CD14-positive monocyte (primary cell): ENCODE measurements at places on chromosomes 16 and 17. TPM values are rescaled to one million over a fixed set of nuclear protein-coding genes. Genes with fewer than 3 reads are reported as not detected.

The CCDC154 gene
- not detected for polyA plus RNA-seq

The ITGAL gene
- polyA plus RNA-seq, result 56.8 TPM

The CCL1 gene
- polyA plus RNA-seq, result not detected

The KRT20 gene
- polyA plus RNA-seq, result not detected

The GSG1L gene
- polyA plus RNA-seq, result not detected

The NPIPA7 gene
- polyA plus RNA-seq, result not detected

The GPR179 gene
- polyA plus RNA-seq, result not detected in 2 replicates

The SLC16A11 gene
- polyA plus RNA-seq, result not detected

The CCL3 gene
- polyA plus RNA-seq, result 161 TPM

The PITPNM3 gene
- not detected for polyA plus RNA-seq

The NPIPA2 gene
- 0.98 and 2.0 TPM in 2 replicates for polyA plus RNA-seq

The BAHCC1 gene
- 8.5 and 8.8 TPM in 2 replicates for polyA plus RNA-seq

The TMED6 gene
- 0.29 and 0.48 TPM in 2 replicates for polyA plus RNA-seq

- no peak for DNase-seq
Observed at GRCh38 chr17:41442739-41443138, 2.0 kb upstream of the KRT38 start.

DNA sequence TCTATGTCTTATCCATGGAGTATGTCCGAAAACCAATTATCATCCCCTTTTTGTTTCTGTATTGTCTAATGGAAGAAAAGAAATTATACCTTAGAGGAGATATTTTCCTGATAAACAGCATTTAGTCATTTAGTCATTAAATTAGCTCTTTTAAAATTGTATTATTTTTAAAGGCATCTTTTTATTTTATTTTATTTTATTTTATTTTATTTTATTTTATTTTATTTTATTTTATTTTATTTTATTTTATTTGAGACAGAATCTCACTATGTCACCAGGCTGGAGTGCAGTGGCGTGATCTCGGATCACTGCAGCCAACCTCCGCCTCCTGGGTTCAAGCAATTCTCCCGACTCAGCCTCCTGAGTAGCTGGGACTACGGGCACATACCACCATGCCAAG lies 559.1 kb downstream of the CDH13 start:
- no peak for DNase-seq

DNA sequence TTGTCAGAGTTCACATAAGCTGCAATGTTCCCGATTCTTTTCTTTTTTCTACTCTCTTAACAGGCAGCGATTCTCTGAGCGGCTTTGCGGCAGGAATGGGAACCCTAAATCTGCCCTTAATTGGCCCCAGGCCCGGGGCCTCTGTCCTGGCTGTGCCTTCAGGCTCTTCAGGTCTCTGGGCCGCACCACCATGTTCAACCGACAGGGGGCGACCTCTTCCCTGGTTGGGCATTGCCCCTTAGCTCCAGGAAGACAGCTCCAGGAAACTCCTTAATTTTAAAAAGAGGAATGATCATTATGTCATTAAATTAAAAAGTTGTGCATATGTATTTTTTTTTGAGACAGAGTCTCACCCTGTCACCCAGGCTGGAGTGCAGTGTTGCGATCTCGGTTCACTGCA lies 20.3 kb downstream of the CACNG5 start:
- no peak for DNase-seq

- no peak for DNase-seq
Observed at GRCh38 chr17:15350777-15351477, 9.5 kb upstream of the TEKT3 start.

DNA sequence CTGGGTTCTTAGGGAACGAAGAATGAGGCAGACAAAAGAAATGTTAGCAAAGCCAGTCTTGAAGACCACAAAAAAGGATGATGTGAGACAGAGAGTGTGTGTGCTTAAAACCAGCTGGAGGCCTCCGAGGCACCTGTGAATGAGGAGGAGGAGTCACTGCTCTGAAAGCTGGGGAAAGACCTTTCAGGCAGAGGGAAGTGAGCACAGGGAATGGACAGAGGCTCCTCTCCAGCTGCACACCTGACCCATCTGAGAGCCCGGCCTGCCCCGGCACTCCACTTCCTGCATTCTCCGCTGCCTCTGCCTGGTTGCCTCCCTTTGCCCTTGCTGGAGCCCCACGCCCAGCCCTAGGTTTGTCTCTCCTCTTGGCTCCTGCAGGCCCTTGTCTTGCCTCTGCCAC lies 55.2 kb upstream of the SREBF1 start:
- DNase-seq, result no peak

GRCh38 chr17:62760059-62760944 lies 47.8 kb downstream of the MARCHF10 start:
- DNase-seq, result no peak

- no peak for DNase-seq
Observed at GRCh38 chr16:84544031-84544773, 39.7 kb upstream of the MEAK7 start.

- DNase-seq, result no peak
Observed at GRCh38 chr16:86569701-86570447, 3.2 kb downstream of the FOXC2 start.

DNA sequence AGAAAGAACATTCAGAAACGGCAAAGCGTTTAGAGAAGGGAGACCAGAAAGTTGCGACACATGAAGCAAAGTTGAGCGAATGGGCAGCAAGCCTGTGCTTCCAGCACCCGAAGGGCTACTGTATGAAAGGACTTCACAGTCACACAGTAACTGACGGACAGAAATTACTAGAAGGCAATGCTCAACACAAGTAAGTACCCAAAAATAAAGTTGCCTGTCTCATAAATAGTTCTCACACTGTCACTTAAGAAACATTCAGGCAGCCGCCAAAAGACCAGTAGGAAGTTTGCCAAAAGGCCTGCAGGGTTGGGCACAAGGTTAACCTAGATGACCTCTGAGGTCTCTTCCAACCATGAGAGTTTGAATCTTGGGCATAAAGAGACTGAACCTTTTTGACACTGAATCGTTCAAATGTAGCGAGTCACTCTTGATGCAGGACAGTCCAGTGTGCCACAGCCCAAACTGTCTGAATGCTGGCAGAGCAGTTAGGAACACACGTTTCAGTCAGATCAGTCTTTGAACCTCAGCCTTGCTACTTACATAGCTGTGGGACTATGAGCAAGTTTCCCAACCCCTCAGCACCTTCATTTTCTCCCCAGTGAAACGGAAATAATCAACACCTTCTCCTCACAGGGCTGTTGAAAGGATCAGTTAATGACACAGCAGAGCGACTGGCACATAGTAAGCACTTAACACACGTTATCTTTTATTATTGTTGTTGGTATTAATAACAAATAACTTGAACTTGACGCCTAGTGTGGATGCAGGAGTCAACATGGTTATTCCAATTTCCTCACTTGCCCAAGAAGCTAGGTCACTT lies 10.4 kb downstream of the NCBP3 start:
- DNase-seq, result no peak

- no peak for DNase-seq
Observed at GRCh38 chr17:58119491-58119890, 28.7 kb upstream of the OR4D1 start.

GRCh38 chr17:33324736-33325135 lies 31.6 kb upstream of the ASIC2 start:
- no peak for DNase-seq

DNA sequence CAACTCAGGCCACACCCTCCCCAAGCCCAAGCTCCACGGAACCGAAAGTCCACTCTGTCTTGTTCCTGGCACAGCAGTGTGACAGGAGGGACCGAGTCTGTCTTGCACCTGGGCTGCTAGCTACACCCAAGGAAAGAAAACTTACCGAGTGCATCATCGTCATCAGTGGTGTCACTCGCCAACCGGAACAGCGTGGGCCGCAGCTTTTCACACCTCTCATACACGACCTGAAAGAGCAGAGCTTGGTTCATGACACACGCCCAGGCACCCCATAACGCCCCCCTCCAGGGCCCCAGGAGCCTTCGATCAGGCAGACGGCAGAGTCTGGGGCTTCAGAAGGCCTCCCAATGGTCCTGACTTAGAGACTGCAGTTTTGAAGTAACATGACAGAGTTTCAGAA lies 27.5 kb downstream of the GGA2 start:
- DNase-seq, result no peak

GRCh38 chr17:13594310-13594709 lies 7.4 kb downstream of the HS3ST3A1 start:
- no peak for DNase-seq

- DNase-seq, result peak; percentile 60
Observed at GRCh38 chr16:79372503-79373184, 227.9 kb downstream of the MAF start.

GRCh38 chr17:61476476-61477203 lies 24.4 kb downstream of the TBX4 start:
- no peak for DNase-seq

DNA sequence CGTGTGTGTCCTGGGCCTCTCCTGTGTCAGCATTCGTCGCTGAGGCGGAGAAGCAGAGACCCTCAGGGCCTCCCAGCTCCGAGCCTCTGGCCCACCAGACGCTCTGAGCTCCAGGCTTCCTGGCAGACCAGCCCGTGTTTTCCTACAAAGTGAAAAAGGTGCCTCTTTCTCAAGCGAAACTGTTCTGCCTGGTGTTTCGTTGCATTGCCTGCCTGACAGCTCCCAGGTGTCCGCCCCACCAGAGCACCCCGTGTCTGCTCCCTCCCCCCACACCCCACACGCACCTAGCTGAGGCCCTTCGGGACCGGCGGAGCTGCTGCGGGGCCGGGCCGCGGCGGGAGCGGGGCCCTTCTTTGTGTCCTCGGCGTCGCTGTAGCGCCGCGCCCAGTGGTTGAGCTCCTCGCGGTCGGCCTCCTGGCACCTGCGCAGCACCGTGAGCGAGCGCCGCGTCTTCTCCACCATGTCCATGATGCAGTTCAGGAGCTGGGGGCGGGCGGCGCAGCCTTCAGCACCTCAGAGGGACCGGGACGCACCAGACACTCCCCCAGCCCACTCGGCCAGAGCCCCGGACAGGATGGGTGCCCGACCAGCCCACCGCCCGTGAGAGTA lies 14.7 kb upstream of the PABPN1L start:
- DNase-seq, result no peak

DNA sequence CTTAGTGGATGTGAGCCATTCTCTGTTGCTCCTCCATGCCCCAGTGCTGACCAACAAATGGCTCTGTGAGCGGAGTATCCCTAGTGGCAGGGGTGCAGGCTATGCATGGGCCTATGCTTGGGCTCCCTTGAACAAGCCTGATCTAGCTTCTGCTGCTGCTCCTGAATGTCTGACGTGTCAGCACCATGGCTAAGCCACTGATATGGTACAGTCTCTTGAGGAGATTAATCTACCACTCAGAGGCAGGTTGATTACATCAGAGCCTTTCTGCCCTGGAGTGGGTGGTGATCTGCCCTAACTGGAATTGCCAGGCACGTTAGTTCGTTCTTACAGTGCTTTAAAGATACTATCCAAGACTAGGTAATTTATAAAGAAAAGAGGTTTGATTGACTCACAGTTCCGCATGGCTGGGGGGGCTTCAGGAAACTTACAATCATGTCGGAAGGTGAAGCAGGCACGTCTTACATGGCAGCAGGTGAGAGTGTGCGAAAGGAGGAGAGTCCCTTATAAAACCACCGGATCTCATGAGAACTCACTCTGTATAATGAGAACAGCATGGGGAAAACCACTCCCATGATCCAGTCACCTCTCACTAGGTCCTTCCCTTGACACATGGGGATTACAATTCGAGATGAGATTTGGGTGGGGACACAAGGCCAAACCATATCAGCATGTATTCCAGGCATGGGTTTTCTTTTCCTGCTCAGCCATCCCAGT lies 41.5 kb upstream of the B4GALNT2 start:
- no peak for DNase-seq

DNA sequence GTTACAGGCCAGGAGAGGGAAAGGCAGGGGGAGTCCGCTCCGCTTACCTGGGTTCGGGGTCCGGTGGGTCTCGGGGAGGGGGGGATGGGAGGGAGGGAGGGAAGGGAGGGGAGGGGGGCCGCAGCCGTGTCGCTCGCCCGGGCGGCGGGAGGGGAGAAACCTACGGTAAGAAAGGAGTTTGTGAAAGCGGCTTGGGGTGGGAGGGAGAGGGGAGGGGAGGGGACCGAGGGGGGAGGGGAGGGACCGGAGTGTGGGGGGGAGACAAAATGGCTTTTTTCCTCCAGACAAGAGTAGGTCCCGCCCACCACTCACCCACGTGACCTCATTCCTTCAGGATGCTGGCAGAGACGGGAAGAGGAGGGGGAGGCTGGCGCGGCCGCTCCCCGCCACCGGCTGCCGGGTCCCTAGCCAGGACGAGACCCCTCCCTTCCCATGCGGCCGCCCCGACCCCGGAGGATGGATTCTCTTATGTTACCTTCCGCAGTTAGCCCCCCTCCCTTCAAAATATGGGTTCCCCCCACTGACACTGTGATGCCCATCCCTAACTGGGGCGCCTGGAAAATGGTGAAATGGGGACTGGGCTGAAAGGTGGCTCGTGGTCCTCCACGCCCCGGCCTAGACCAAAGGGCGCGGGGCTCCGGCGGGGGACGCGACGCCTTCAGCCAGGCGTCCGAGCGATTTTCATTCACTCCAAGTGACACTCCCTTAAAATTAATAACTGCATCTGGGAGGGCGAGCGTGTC lies at the start of gene PCGF2:
PCGF2 (minus strand) TSS at position 188 of the 743 bp plus-strand sequence. CDS start 7,934 bp downstream, outside the sequence.
- no peak for DNase-seq

GRCh38 chr16:30882429-30883310 lies 11.2 kb downstream of the BCL7C start:
- no peak for DNase-seq

GRCh38 chr16:72159801-72160200 lies 12.2 kb downstream of the PMFBP1 start:
- no peak for DNase-seq

- no peak for DNase-seq
Observed at GRCh38 chr17:62712171-62712581, 84.7 kb downstream of the MRC2 start.

- DNase-seq, result no peak
Observed at GRCh38 chr16:88866151-88866920, at the start of gene PABPN1L. Gene PABPN1L (minus strand): TSS chr16:88866660. CDS start chr16:88866606, 54 bp downstream.

DNA sequence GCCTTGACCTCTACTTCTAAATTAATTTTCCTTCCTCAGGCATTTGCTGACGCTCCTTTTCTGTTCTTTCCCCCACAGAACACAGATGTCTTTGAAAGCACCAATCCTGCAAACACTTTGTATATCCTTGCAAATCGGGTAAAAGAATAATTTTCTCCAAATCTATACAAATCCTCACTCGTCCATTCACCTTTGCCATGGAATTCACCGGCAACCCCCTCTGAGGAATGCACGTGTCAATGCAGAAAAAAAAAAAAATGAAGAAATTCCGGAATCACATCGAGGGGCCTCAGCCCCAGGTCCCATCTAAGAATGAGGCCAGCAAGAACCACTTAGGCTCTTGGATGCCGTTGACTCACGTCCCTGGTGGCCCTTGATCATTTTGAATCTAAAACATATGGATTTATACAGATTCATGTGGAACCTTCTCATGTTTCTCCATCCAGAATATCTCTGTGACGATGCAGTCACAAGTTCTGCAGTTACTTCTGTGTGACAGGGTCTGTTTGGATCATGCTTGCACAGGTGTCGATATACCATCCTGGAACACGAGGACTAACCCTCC lies 136.9 kb downstream of the RBFOX3 start:
- DNase-seq, result no peak

GRCh38 chr16:2429034-2429770 lies at the start of gene CCNF:
Gene CCNF (plus strand): TSS chr16:2429447. CDS start chr16:2429482, 35 bp downstream.
- DNase-seq, result peak; percentile 92

- peak; percentile 86 for DNase-seq
Observed at GRCh38 chr17:81422776-81423697, 27.8 kb downstream of the BAHCC1 start.
